ENCODE measurements at places on chromosomes 2 and 18.
A peak's percentile ranks its signal among the peaks of the same experiment; 100 is the strongest.

GRCh38 chr2:27118525-27119329, at the start of gene CGREF1:
CGREF1 (minus strand) TSS chr2:27119128; CDS start chr2:27104366, 14,762 bp downstream.
- DNase-seq = no peak

- peak; percentile 35 for DNase-seq
Observed at GRCh38 chr2:233124421-233125080, 64.4 kb downstream of the INPP5D start.

GRCh38 chr18:59029663-59030429, 109.8 kb upstream of the SEC11C start:
- peak; percentile 83 for DNase-seq

- no peak for DNase-seq
Observed at GRCh38 chr18:46435031-46435430, 222.0 kb downstream of the LOXHD1 start.

GRCh38 chr2:114066186-114066747, 176.4 kb downstream of the ACTR3 start:
- DNase-seq = no peak

- no peak for DNase-seq
Observed at GRCh38 chr2:193331676-193332075, 1136.9 kb upstream of the TMEFF2 start.

- DNase-seq = no peak
Observed at GRCh38 chr2:191892391-191892790, 45.5 kb upstream of the CAVIN2 start.

GRCh38 chr18:77395953-77396352, 146.3 kb downstream of the GALR1 start:
- no peak for DNase-seq

DNA sequence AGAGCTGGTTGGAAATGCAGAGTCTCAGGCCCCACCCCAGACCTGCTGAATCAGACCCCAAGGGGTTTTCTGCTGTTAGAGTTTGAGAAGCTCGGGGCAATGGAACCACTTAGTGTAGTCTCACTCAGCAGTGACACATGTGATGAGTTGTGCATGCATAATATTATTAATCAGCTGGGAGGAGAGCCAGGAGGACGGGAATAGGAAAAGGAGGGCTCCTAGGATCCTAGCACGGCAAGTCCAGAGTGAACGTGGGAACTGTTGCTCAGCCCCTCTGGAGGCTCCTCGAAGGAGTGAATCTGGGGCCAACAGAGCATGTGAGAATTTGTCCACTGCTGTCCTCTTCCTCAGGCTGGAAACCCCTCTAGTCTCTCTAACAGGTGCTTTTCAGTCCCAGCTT, 87.1 kb downstream of the HS1BP3 start:
- DNase-seq = no peak

GRCh38 chr2:118810766-118811165, 36.7 kb downstream of the EN1 start:
- no peak for DNase-seq

GRCh38 chr2:214648520-214648919, 161.0 kb downstream of the BARD1 start:
- DNase-seq = no peak

DNA sequence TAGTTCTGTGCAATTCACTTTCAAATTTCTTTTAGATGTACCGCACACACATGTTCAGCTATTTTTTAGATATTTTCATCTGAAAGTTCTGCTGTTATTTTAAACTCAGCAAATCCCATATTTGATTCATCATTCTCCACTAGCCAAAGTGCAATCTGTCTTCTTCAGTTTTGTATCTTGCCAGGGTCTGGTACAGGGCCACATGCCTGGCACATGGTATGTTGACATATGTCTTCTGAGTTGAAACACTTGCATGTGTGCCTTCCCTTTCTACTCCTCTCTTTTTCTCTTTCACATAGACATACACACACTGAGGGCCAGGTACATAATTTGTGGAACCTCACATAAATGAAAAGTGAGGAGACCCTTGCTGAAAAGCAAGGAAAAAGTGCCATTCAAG, 25.7 kb upstream of the SESTD1 start:
- no peak for DNase-seq

DNA sequence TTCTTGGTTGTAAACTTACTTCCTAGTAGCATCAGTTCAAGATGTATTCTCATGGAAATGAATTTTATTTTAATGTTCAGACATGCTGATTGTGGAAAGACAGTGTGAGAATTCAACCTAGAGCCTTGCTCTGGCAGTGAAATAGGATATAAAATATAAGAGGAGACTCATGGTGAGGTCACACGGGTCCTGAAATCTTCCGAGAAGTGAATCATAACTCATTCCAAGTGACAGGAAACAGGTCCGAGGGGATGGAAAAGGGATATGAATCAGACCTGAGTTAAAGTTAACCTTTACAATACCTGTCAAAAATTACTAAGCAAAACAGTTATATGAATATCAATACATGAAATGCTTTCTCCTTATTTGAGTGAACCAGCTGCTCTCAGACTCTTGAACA, 185.2 kb upstream of the LRRTM1 start:
- DNase-seq = no peak

DNA sequence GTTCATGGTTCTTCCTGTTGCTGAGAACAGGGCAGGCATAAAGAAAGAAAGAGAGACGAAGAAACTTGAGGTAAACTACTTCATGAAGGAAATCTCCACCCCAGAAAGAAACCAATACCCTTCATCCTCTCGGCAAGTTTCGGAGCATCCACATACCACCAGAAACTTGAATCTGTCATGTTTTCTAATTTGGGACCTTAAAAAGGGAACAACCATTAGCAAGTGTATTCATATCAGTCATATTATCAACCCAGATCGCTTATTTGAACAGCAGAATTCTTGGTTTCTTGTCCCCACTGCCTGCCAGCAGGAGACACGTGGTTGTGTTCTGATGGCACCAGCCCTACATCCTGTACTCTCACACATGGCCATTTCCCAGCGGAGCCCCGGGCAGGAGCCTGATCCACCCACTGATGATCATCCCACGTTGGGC, 53.2 kb upstream of the FZD7 start:
- no peak for DNase-seq

- DNase-seq = no peak
Observed at GRCh38 chr2:219629976-219630695, 2.7 kb downstream of the SLC4A3 start.

DNA sequence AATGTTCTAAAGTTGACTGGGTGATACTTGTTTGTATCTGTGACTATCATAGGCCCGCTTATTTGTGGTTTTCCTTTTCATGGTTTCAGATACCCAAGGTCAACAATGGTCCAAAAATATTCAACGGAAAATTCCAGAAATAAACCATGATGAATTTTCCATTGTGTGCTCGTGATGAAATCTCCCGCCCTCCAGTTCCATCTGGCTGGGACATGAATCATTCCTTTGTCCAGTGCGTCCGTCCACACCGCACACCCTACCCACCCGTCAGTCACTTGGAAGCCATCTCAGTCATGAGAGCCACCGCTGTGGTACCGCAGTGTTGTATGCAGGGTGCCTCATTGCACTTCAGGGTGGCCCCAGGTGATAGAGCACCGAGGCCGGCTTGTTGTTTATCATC, 268.2 kb upstream of the PXDN start:
- peak; percentile 70 for DNase-seq

DNA sequence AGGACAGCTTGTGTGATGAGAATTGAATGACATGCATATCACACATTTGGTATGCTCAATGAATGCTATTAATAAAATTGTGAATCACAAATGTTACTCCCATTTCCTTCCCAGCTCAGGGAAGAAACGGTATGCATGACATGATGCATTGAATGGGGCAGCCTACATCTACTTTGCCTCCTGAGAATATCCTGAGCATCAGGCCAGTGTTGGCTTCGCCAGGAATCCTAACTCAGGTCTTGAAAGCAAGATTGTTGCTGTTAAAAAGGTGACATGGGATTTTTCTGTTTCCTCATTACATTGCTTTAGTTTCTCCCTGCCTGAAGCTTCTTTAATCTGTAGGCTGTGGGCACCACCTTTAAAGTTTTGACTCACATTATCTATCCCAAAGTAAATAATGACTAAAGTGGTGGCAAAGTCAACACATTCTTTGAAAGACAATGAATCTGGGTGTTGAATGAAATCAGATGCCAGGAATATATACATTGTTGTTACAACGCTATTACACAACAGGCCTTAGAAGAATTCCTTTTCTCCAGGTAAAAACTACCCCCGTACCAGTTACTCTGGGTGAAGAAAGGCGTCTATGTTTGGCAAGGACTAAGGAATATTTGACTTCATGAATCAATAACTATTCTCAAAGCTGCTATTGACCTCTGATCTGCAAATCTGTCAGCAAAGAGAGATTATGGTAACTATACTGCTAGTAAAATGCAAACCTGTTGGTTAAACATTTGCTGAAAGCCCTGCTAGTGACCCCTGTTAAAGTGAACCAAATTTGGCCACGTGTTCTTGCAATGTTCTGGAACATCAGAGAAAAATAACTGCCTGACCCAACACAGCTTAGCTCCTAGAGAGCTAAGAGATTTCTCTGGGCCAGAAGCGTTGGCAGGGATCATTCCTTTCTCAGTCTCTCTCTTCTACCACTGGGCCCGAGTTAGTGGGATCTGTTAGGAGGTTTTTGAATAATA, 30.5 kb upstream of the NEDD4L start:
- no peak for DNase-seq

GRCh38 chr2:75390169-75390568, 170.6 kb downstream of the EVA1A start:
- no peak for DNase-seq

- peak; percentile 51 for DNase-seq
Observed at GRCh38 chr2:218010140-218010983, 7.6 kb upstream of the TNS1 start.

DNA sequence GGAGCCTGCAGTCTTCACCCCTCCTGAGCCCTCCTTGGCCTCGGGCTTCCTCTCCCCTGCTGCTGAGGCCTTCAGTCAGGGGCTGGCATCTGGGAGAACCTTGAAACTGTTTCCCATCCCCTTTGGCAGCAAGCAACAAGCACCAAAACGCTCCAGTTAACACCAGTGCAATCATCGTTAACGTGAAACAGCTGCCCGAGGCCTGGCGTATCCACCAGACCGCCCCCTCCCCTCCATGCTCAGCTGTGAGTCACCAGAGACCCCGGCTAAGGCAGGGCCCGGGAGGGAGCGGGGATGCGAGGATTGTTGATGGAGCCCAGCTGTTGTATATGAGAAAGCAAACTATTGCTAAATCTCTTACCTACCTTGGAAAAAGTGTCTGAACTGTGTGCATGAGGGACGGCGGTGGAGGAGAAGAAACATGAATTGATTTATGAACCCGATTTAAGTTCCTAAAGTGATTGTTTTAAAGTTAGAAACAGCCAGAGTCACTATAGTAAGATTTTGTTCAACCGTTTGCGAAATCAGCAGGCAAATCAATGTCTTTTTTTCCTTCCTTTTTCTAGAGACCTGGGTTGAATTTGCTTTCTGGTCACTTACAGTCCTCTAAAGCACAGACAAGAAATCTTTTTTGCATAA, 5.2 kb downstream of the ZFP36L2 start:
- DNase-seq = no peak

DNA sequence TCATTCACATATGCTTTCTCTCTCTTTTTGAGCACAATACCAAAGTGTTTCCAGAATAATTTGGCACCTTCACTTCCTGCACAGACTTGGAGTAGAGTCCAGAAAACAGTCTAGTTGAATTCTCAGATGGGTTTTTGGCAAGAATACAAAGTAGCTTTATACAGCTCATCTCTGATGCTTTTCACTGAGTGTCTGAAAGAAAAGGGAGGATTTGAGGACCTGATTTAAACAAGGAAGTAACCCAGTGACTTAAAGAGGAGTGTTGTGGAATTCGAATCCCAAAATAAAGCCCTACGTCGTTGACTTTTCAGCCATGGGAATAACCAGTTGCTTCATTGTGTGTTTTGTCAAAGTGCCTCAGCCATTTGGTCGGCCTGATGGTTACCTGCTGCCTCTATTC, 31.8 kb downstream of the METAP1D start:
- DNase-seq = no peak

DNA sequence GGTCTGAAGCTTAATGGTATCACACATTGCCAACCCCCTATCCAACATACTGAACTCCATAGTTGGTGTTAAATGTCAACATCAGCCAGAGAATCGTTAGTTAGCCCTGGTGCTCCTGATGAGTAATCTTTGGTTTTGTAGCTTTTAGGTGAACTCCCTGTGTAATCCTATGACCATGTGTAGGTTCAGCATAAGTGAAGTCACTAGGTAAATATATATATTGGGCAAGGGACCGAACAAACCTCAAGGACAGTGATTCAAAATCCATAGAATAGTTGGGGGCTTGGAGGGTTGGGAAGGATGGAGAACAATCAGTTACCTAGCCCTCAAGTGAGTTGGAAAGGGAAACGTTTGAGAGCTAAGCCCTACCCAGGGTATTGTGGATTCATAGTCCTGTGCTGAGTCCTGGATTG, 16.0 kb upstream of the AP1S3 start:
- DNase-seq = no peak

- DNase-seq = no peak
Observed at GRCh38 chr2:192051533-192051932, 143.2 kb downstream of the TMEFF2 start.

DNA sequence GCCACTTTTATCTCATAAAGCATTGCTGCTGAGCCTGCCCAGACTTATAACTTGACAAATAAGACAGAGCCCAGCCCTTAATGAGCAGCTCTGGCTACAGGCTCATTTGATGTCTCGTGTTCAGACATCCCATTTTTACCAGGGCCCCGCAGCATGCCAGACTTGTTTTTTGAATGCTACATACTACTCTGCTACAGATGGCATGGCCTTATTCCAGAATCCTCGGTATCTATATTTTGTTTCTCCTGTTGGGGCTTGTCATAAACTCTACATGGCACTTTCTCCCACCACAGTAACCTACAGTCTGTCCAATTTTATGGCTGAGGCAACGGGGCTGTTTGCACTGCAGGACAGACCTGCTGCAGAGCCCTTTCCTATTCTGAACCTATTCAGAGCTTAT, 179.0 kb upstream of the DDX18 start:
- no peak for DNase-seq

- DNase-seq = no peak
Observed at GRCh38 chr18:46158499-46158898, 54.3 kb downstream of the HAUS1 start.

GRCh38 chr2:119837759-119838158, 78.0 kb downstream of the PTPN4 start:
- no peak for DNase-seq

GRCh38 chr2:56169521-56169920, 14.3 kb upstream of the CCDC85A start:
- DNase-seq = peak; percentile 9

- no peak for DNase-seq
Observed at GRCh38 chr18:10169064-10169562, 255.3 kb downstream of the VAPA start.

GRCh38 chr2:64982932-64983331, 6.3 kb upstream of the SLC1A4 start:
- DNase-seq = no peak

DNA sequence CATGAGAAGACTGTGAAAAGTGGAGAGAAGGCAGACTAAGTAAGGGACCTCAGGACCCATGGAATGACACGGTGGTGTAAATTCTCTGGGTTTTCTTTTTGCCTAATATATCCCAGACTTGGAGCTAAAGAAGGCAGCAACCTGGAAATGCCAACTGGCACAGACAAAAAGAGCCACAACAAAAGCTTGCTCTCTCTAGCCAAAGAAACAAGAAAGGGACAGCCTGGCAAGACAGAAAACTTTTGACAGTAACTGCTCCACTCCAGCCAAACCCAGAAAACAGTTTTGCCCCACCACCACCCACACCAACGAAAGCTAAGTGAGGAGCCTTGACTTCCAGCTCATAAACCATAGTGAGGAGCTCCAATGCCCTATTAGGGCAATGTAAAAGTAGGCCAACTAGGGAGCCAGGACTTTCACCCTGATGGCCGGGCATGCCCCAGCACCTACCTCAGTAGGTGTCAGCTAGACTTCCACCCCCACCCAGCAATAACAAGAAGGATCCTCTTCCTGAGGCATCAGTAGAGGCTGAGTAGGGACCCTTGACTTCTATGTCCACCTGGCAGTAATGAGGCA, 35.5 kb downstream of the PELI1 start:
- DNase-seq = no peak

Data from head of caudate nucleus (tissue), 42 donors.